ENCODE measurements at places on chromosomes 16 and 17.

- DNase-seq, result no peak
Observed at GRCh38 chr16:79994418-79994817, 393.9 kb upstream of the MAF start.

GRCh38 chr17:49404906-49405305 is 9.8 kb downstream of the PHB1 start:
- DNase-seq, result no peak

GRCh38 chr16:85761861-85762260 is 11.0 kb upstream of the C16orf74 start:
- no peak for DNase-seq

DNA sequence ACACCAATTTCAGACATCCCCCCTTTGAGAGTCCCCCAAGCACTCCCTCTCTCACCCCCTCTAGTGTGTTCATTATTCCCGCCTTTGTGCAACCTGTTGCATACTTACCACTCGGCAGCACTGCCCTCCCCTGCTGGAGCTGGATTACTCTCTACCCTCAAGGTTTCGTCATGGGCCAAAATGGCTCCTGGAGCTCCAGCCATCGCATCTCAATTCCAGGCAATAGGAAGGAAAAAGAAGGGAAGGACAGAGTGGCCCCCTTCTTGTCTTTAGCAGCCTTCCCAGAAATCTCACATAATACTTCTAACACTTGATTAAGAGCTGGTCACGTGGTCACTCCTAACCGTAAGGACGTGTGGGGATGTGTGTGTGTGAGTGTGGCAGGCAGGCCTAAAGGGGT is 20.2 kb downstream of the TMEM186 start:
- no peak for DNase-seq

DNA sequence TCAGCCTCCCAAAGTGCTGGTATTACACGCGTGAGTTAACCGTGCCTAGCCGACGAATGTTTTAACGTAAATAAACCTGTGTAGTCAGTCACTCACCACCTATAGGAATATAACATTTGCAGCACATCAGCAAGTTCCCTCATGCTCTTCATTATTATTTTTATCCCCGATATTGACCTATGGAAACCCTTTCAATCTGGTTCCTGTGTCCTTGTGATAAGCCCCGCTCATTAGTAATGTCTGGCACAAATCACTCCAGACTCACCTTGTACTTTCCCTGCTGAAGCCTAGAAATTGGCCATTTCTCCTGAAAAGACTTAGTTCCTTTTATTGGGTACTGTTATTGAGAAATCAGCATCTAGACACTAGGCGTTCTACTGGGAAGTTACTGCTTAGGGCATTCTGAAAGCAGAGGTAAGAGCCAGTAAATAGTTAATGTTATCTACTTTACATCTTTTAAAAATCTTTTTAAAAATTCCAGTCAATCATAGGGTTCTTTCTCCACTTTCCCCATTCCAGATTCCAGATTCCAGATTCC is 1.5 kb upstream of the PHKG2 start:
- no peak for DNase-seq

DNA sequence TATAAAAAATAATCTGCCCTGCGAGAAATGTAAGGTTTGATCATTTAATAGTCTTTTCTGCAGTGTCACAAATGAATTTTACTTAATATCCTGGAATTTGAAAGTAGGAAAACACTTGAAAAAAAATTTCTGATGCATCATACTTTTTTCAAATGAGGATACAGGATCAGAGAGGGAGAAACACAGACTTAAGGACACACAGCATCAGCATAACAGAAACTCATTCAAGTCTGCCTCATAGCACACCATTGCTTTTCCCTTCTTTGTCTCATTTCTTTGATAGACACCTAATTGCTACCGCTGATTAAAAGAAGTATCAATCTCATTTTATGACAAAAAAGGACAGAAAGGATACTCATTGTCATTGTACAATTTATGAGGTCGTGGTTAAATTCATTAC is 319.0 kb downstream of the TMEM114 start:
- no peak for DNase-seq

- DNase-seq, result no peak
Observed at GRCh38 chr17:49967621-49968404, 1.2 kb upstream of the DLX4 start.

GRCh38 chr16:1337486-1337885 is 4.0 kb downstream of the BAIAP3 start:
- DNase-seq, result no peak

GRCh38 chr16:63697736-63698135 is 1424.1 kb downstream of the CDH11 start:
- DNase-seq, result no peak

DNA sequence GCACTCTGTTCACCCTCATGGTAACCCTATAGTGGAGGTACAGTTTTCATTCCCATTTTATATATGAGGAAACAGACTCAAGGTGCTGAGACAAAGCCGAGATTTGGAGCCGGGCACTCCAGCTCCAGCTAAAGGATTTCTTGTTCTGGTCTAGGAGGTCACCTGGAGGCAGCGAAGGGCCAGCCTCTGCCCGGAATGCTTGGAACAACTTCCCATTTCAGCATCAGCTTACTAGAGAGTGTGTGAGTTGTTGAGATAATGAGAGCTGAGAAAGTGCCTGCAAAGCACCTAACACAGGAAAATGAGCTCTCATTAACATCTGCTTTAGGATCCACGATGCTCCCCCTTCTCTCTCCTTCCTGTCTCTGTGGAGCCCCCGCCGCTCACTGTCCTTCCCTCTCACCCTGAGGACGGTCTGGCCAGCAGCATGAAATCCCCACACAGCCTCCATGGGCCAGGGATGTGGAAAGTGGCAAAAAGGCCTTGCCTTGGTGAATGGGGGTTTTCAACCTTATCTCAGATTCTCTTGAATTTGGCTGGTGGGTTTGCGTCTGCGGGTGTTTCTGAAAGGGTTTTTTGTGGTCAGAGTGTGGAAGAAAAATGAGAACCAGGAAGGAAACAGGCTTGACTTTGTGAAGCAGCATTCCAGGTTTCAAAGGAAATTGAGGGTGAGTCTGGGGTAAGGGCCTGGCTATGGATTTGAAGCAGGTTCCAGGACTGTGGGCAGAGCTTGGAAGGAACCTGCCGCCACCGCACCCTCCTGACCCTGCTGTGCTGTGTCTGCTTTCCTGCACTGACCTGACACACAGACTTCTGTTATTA is 178.7 kb downstream of the FOXL1 start:
- DNase-seq, result no peak

DNA sequence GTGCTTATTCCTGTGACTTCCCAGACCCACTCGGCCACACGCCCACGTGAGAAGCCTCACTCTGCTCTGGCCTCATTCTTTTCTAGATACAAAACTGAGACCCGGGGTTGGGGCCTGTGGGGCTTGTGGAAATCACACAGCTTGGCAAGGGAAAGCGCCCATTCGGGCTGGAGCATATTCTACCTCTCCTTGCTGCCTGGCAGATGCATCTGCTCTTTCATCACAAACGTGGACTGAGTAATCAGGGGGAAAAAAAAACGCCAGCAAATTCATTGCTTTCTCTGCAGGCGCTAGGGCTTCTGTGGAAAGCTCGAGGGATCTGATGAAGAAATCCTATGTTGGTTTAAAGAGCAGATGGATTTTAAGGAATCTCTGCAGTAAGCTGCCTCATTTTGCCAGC is 44.4 kb downstream of the DNAH9 start:
- no peak for DNase-seq

DNA sequence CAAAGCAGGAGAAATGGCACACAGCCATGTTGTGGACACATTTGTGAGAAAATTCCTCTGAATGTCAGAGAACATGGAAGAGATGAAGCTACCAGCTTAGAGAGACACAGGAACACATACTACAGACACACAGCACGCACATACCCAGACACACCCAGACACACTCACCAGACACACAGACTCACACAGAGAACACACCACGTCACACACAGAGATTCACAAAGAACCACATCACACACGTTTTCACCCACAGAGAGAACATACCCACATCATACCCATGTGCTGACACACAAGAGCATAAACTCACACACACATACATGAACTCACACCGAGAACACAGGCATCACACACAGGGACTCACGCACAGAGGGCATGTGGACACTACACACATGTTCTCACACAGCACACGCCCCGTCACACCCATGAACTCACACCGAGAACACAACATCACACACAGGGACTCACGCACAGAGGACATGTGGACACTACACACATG is 124.9 kb downstream of the METRNL start:
- no peak for DNase-seq

DNA sequence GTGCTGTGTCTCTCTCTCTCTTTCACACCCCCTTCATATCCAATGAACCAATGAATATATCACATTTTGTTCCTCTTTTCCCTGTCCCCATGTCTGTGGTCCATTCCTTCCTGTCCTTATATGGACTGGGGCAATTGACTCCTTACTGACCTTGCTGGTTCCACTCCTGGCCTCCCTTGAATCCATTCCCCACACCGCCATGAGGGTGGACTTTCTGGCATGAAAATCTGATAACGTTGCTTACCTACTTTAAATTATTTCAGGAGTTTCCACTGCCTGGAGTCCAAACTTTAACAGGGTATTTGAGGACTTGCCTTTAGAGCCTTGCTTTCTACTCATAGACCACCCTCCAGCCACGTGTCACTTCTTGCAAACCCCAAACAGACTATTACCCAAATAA is 12.1 kb upstream of the ARHGAP17 start:
- no peak for DNase-seq

DNA sequence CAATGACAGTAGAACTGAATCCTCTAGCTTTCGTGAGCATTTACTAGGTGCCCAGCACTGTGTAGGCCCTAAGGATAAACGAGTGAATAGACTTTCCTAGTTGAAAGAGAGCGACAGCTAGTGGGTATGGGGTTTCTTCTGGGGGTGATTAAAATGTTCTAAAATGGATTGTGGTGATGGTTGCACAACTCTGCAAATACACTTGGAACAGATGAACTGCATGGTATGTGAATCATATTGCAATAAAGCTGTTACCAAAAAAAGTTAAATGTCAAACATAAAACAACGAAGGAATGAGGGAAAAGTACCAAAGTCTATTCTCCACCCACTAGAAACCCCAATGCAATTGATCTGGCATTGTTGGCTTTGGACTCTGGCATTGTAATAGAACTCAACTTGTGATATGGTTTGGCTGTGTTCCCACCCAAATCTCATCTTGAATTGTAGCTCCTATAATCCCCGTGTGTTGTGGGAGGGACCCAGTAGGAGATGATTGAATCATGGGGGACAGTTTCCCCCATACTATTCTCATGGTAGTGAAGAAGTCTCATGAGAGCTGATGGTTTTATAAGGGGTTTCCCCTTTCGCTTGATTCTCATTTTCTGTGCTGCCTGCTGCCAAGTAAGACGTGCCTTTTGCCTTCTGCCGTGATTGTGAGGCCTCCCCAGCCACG is 70.5 kb downstream of the MARF1 start:
- no peak for DNase-seq

DNA sequence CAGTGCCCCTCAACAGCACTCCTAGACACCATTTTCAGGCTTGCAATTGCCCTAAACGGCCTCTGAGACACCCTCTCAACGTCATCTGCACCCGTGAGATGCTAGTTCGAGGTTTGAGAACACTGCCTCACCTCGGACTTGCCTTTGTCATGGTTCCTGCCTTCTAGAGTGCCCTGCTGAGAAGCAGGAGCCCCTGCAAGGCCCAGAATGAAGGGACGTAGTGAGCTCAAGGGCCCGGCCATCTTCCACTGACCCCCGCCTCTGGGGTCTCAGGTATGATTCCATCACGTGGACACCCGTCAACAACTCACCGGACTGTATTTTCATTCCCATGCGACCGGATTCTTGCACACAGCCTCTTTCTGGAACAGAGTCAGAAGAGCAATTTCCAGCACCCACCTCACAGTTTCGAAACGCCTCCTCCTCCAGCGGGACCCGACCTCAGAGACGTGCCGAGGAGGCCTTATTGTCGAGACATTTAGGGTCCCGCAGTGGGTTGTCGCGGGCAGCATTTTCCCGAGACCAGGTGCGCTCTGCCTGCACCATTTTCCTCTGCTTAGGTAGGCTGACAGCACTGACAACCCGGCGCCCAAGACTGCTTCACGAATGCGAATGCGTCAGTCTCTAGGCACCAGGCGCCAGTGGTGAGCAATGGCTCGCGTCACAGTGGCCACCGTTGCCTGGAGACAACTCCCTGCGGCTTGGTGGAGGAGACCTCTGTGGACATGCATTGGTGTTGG is 999.9 kb downstream of the KCNJ18 start:
- no peak for DNase-seq

DNA sequence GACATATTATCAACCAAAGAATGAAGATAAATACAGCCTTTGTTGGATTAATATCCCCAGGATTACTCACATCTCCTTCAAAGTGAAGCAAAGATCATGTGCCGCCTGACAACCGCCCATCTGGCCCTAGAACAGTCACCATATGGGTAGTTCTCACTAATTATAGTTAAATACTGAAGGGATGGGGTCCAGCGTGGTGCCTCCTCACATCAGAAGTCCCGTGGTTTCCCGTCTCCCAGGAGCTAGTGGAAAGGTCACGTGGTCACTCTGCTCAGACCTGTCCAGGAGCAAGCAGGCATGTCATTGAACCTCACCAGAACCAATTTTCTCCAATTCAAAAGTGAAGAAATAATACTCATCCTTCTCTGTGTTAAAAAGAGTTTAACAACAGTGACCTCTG is 434.5 kb downstream of the SHISA9 start:
- DNase-seq, result no peak

GRCh38 chr17:72353502-72353901 is 232.7 kb downstream of the SOX9 start:
- DNase-seq, result no peak

GRCh38 chr16:82497139-82497538 is 129.6 kb upstream of the CDH13 start:
- DNase-seq, result no peak

DNA sequence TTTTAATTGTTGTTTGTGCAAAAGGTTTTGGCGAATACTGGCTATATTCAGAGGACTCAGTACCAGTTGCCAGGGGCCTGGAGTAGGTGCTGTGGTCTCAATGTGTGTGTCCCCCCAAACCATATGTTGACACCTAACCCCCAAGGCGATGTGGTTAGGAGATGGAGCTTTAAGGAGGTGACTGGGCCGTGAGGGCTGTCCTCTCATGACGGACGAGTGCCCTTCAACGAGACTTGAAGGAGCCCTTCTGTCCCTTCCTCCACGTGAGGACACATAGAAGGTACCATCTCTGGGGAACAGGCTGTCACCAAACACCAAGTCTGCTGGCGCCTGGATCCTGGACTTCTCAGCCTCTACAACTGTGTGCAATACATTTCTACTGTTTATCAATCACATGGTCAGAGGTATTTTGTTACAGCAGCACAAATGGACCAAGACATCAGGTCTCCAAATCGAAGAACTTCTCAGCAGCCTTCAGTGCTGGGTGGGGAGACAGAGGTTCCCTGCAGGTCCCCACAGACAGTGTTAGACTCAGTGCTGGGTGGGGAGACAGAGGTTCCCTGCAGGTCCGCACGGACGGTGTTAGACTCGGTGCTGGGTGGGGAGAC is 24.8 kb upstream of the METRNL start:
- no peak for DNase-seq

GRCh38 chr17:72987166-72987565 is 105.3 kb downstream of the SLC39A11 start:
- no peak for DNase-seq

DNA sequence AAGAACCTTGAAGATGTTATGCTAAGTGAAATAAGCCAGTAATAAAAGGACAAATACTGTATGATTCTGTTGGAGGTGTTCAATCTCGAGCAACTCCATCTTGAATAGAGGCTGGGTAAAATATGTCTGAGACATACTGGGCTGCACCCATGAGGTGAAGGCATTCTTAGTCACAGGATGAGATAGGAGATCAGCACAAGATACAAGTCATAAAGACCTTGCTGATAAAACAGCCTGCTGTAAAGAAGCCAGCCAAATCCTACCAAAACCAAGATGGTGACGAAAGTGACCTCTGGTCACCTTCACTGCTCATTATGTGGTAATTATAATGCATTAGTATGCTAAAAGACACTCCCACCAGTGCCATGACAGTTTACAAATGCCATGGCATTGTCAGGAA is 98.1 kb downstream of the RGS9 start:
- DNase-seq, result no peak
